ENCODE measurements at places on chromosomes 5 and 9.

GRCh38 chr5:66553916-66554575 is 42.1 kb upstream of the MAST4 start:
- no peak for DNase-seq

DNA sequence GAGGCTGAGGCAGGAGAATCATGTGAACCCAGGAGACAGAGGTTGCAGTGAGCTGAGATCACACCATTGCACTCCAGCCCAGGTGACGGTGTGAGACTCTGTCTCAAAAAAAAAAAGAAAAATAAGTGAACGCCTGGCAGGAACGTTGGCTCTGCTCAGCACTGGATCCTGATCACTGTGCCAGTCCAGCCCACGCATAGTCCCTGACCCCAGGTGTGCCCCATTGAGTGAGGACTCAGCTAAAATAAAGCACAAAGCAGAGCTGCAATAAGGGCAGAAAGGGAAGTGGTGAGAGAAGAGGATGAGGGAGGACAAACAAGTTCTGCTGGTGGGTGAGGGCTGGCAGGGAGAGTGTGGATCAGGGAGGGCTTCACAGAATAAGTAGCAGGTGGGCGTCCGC is 4.3 kb downstream of the GRHPR start:
- DNase-seq = no peak

- no peak for DNase-seq
Measured at GRCh38 chr5:174523311-174524071, 200.9 kb upstream of the MSX2 start.

- DNase-seq = no peak
Measured at GRCh38 chr5:169702693-169703481, 65.8 kb downstream of the DOCK2 start.

DNA sequence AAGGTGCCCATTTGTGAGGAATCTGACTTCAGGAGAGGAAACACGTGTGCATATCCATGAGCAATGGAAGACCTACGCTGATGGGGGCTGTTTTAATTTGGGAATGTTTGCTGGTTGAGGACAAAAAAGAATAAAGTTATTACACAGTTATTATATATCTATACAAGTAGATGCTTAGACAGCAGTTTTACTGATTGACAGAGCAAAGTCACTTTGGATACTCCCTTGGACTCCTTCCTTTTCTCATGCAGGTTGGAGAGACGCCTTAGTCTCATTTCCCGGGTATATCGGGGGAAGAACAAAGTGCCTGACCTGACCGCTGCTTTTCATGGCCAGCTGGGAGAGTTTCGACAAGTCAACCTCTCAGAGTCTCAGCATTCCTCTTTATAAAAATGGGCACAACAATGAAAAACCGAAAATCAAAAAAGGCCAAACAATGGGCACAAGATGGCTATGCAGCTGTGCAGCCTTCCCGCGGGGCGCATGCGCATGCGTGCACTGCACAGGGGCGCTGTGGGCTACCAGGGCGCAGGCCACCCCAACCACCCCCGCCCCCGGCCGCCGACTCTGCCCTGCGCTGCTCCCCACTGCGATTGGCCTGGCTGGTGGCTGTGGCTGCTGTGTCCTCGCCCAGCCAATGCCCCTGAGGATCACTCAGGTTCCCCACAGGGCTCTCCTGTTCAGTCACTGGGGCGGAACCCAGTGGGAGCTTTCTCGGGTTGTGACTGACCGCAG is 18.1 kb downstream of the NFIL3 start:
- no peak for DNase-seq

DNA sequence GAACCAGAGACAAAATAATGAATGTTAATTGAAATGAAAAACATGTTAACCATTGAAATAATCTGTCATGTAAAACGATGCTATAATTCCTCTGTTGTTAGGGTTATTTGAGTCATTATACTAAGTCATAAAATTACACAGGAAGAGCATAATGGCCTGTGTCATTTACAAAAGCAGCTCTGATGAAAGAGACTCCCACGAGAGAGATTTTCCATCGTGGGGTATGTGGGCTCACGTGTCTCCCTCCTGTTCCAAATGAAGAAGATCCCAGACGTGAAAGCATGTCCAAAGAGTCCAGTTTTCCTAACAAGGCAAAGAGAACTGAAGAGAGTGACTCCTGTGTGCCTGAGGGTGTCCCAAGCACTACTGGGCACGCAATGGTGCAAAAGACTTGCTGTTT is 379.8 kb downstream of the SPOCK1 start:
- no peak for DNase-seq

DNA sequence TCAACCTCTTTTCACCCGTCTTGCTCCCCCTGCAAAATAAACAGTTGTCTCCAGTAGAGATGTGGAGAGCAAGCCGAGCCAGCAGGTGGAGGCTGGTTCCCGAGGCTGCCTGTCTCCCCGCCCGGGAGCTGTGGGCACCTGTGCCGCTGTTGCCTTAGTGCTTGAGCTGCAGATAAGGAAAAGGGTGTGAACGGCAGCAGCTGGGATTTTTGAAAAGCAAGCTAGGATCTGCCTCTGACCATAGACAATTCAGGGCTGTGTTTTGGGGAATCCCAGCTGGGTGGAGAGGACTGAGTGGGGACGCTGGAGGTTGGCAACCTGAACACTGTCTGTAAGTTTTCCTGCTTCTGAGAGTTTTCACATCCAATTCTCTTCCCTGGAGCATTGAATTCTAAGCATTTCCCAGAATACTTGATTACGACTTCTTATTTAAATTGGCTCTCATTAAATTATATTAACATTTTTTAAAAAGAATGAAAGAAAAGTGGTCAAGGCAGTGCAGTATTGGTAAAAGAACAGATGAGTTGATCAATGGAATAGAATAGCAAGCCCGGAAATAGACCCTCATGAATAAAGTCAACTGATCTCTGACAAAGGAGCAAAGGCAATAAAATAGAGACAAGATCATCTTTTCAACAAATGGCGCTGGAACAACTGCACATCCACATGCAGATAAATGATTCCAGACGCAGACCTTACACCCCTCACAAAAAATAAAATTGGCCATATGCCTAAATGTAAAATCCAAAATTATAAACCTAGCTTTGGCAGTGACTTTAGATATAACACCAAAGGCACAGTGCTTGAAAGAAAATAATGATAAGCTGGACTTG is 9.7 kb downstream of the WNK2 start:
- DNase-seq = no peak

GRCh38 chr9:70060883-70061507 is 17.3 kb downstream of the MAMDC2 start:
- DNase-seq = no peak

GRCh38 chr5:154797762-154798161 is 42.6 kb downstream of the LARP1 start:
- no peak for DNase-seq

DNA sequence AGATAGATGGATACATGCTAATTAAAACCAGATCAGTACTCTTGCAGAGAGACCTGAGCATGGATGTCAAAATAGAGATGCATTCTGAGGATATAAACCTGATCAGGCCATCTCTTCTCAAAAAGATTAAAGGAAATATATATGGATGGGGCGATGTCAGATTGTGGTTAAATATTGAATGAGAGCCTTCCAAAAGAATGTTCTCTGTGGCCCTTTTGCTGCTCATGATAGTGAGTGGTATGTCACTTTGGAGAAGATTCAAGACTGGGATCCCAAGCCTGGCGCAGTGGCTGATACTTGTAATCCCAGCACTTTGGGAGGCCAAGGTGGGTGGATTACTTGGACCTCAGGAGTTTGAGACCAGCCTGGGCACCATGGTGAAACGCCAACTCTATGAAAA is 20.5 kb downstream of the ZNF131 start:
- no peak for DNase-seq

DNA sequence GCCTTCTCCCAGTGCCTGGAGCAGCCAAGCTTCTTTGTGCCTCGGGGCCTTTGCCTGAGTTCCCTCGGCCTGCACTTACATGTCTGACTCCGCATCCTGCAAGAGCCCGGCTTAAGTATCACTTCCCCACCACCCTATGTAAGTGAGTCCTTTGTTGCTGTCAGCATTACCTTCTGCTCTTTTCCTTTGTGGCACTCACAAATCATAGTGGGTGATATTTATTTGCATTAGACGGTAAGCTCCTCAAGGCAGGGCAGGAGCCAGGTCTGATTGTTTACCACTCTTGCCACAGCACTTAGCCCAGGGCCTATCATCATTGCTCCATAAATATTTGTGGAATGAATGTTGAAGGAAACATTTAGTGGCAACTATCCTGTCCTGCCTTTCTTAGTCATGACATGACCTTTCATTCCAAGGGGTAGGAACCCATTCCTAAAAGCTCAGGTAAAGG is 4.8 kb downstream of the GM2A start:
- no peak for DNase-seq

DNA sequence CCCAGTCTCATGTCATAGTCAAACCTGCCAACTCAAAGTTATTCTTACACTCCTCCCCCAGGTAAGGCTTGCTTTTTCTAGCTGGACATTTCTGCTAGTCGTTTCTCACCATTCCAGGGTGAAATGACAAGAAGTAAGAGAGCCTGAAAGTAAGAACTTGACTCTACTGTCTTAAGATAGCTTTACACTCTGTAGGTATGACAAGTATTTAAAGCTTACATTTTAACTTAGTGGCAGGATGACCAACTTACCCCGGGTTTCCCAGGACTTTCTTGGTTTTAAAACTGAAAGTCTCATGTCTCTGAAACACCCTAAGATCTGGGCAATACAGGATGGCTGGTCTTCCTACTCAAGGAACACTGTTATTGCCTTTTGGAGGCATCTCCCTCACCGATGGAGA is 67.5 kb upstream of the PIK3R1 start:
- no peak for DNase-seq

DNA sequence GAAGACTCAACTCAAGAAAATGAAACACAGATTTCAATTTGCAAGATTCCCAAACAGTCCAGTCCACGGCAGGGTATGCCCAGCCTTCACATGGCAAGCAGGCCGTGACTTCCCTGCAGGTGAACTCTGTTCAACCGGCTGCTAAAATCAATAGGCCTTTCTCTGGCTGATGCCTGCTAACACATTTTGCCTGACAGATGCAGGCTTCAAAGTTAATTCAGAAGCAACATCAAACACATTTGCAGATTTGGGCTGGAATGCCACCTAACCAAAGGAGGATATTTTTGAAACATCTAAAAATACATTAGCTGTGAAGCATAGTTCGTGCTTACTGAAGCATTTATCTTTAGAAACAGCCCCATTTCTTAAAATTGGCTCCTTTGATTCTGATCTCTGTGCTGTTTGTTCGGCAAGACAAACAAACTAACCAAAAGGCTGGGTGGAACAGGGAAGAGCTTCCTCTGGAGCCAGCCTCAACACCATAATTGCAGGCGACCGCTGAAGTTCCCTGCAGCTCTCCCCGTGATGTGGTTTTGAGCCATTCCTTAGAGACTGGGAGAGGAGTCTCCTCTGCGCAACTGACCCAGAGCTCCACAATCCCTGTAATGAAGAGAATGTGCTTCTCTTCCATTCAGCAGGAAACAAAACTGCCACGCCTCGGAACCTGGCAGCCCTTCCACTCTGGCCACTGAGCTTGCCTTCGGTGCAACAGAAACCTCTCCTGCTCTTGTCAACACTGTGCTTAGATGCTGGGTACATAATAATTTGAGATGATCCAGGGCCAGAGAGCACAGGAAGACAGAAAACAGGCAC is 126.5 kb downstream of the MYO10 start:
- no peak for DNase-seq

GRCh38 chr9:80163889-80164288 is 592.1 kb downstream of the TLE4 start:
- DNase-seq = no peak

- DNase-seq = no peak
Measured at GRCh38 chr5:132030610-132031009, 19.2 kb upstream of the ACSL6 start.

DNA sequence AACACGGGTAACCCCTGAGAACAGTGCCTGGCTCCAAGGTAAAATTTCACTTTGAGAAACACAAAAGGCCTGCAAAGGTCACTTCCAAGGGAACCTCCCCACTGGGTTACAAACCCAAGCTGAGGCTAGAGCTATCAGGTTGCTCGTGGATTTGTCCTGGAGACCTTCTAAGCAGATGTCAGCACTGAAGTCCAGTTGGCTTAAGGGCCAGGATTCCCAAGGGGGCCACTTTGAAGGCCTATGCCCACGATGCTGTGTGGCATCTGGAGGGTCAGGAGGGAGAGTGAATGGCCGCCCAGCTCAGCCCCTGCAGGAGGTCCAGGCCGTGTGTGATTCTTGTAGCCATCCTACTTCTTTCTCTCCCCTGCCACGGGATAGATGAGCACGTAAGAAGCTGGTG is 100.2 kb upstream of the FSTL4 start:
- DNase-seq = no peak

- DNase-seq = no peak
Measured at GRCh38 chr5:37991301-37992299, 151.8 kb upstream of the GDNF start.

- DNase-seq = no peak
Measured at GRCh38 chr9:4144869-4145268, 155.0 kb downstream of the GLIS3 start.

GRCh38 chr5:13558408-13558807 is 386.1 kb downstream of the DNAH5 start:
- DNase-seq = no peak

DNA sequence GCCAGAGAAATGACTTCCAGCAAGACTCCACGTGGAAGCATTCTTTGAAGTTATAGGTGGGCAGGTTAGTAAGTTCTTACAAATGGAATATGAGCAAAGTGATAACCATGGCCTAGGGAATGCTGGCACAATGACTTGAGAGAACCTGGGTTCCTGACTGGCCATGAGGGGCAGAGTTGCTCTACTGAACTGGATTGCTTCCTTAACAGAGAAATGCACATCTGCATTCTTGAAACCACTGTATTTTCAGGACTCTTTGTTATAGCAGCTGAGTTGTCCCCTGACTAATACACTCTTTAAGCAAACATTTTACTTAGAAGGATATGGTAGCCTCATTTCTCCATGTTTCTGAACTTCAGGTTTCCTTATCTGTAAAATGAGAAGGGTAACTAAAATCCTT is 108.3 kb upstream of the GNA14 start:
- no peak for DNase-seq

DNA sequence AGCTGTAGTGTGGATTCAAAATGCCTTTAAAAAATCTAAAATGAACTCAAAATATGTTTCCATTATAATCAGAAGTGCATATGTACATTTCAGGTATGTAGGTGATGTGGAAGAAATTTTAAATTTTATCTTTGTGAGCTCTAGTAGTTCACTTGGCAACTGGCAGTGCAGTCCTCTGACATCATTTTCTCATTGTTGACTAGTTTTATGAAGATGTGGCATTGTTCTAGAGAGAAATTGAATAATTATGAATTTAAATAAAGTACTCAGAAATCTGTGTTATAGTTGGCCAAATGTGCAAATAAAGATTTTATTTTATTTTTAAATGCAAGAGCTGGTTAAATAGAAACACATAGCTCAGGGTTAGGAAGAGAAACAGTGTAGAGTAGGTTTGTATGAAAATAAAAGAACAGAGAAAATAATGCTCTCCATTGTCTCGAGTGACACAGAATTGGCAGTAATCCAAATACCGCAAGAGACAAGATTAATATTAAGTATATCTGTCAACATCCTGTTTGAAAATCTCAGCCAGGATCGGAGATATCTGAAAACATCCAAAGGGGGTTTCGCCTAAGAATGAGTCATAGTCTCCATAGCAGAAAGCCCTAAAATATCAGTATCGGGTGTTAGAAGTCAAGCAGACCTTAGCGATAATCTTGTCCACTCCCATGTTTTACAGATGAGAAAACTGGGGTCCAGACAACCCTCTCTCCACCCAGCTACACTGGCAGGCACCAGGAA is 189.4 kb downstream of the CCDC192 start:
- peak; percentile 43 for DNase-seq
